ENCODE measurements at places on chromosomes 11 and 22.

DNA sequence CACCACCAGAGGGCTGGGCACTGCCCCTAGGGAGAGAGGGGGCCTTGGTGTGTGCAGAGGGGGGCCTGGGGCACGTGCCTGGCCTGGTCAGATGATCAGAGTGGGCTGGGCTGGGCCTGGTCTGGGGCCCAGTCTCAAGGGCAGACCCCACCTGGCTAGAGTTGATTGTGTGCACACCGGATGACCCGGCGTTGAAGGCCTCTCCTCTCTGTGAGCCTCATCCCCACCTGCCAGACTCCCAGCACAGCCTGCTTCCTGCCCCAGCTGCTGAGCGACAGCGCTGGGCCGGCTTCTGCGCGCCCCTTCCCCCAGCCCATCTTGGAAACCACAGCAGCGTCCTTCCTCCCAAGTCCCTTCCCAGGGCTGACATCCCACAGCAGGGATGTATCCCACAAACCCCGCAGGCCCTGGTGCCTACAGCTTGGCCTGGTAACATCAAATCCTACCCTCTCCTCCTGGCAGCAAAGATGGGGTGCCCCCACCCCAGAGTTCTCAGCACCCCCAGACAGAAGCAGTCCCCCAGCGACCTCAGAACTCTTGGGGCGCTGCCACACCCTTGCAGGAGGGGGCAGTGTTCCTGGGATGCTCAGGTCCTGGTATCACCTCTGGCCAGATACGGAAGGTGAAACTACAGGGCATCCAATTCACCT lies 11.0 kb upstream of the TSSC4 start:
- DNase-seq = no peak

GRCh38 chr11:100703801-100704575 lies 16.9 kb downstream of the ARHGAP42 start:
- DNase-seq = no peak

DNA sequence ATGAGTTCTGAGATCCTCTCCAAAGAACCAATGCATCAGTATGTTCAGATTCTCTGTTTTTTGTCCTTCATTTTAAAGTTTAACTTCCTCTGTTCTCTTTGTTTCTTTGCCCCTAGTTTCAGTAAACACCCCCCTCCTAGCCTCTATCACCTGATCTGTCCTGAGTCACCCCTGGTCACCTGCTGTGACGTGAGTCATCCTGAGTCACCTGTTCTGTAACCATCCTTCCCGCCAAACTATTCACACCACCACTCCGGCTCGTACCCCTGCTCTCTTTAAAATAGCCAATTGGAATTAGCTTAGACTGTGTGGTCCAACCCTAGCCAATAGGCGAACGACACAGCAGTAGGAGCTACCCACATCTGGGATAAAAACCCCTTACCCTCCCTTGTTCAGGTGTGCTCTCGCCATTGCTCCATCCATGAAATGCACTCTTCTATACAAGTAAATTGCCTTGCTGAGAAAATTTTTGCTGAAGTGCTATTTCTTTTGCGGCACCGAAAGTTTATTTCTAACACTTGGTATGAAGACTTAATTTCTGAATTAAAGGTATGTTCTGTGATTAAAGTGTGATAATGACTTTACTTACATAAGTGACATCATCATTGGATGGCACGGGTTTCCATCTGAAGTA lies 318.4 kb downstream of the AASDHPPT start:
- DNase-seq = no peak

- peak; percentile 91 for DNase-seq
Measured at GRCh38 chr11:72773291-72773690, 20.6 kb downstream of the STARD10 start.

DNA sequence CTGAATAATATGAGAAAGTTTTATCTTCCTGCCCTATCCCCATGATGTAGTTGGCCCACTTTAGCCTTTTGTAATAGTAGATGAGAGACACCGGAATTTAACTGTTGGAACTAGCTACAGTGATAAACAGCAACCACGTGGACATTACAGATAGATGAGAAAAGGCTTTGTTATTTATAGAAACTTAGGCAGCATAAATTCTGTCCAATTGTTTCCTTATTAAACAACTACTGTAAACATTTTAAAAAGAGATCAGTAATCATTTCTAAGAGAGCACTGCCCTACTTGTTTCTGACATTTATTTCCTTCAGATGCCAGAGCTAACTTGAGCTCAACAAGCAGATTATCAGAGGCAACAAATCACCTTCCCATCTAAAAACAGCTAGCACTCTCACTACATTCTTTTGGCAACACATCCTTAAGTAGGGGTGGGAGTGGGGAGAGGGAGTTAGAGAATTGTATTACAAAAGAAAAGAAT lies 63.1 kb downstream of the SOX6 start:
- no peak for DNase-seq

GRCh38 chr22:33357981-33358399 lies 299.8 kb upstream of the SYN3 start:
- DNase-seq = no peak

DNA sequence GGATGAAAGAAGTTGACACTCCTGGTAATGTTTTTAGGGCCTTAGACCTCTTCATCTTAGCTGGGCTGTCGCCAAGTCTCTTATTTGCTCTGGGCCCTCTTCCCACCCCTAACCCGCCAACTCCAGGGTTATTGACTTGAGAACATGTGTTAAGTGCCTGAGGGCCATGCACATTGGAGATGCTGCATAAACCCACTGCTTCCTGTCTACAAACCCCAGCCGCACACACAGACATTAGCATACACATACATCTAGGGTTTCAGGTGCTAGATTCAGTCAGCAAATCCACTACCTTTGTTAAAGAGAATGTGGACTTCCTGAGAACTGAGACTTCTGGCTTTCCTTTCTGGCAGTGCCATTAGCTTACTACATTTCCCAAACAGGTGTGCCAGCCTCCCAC lies 817 bp downstream of the PANX3 start:
- no peak for DNase-seq

Measured in fibroblast of skin of abdomen (primary cell).